ENCODE measurements at places on chromosomes 16 and 17.

GRCh38 chr17:44198721-44199552 is 747 bp downstream of the ATXN7L3 start:
- DNase-seq = peak; percentile 67

GRCh38 chr17:6894206-6894528 is 62.6 kb upstream of the TEKT1 start:
- DNase-seq = peak; percentile 15

GRCh38 chr16:1221628-1222552 is 3.2 kb downstream of the TPSG1 start:
- DNase-seq = no peak

DNA sequence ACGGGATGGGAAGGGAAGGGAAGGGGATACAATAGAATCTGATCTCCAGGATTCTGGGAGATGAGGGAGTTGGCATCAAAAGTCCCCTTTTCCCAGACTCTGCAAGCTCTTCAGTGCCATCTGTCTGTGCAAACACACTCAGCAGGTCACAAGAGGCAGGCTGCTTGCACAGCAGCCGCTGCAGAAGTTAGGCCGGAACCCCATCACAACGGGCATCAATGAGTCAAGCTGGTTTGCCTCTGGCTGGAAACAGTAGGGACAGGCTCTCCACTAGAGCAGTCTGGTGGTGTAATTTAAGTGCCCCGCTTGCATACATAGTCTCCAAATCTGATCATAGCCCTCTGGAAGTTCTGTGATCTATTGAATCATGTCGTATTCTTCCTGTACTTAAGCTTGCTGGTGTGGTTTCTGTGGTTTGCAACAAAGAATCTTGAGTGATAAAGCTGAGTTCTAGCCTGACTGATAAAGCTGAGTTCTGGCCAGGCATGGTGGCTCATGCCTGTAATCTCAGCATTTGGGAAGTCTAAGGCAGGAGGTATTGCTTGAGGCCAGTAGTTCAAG is 33.7 kb upstream of the KDM8 start:
- DNase-seq = peak; percentile 72

DNA sequence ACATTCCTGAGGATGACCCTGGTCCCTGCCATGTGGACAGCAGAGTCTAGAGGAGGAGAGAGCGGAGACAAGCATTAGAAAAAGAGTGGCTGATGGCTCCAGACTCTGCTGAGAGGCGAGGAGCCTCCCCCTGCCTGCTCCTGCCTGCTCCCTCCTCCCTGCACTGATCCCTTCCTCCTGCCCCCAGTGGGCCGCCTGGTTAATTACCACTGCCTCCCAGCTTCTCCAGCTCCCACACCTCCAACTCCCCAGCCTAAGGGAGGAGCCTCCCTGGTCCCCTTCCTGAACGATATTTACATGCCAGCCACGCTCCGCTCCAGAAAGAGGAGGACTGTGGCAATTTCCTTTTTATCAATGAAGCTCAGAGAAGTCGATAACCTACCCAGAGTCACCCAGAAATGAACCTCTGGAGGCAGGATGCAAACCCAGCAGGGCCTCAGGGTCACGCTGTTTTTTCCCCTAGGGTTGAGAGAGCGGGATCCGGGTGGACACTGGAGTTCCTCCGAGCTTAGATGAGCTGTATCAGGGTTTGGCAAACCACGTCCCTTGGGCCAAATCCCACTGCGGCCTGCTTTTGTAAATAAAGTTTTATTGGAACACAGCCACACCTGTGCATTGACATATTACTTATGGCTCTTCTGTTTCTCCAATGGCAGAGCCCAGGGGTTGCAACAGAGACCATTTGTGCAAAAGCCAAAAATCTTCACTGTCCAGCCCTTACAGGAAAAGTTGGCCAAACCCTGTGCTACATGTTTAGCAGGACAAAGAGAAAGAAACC is 27.1 kb upstream of the JPH3 start:
- no peak for DNase-seq

- DNase-seq = peak; percentile 45
These were observed 11.9 kb upstream of the COL1A1 start for GRCh38 chr17:50213026-50214022.

- no peak for DNase-seq
These were observed 17.0 kb downstream of the LSM12 start for GRCh38 chr17:44049294-44050060.

- DNase-seq = no peak
These were observed 38.2 kb downstream of the MARF1 start for GRCh38 chr16:15604460-15605440.

GRCh38 chr16:87382023-87382785 is 1.4 kb downstream of the FBXO31 start:
- DNase-seq = no peak

DNA sequence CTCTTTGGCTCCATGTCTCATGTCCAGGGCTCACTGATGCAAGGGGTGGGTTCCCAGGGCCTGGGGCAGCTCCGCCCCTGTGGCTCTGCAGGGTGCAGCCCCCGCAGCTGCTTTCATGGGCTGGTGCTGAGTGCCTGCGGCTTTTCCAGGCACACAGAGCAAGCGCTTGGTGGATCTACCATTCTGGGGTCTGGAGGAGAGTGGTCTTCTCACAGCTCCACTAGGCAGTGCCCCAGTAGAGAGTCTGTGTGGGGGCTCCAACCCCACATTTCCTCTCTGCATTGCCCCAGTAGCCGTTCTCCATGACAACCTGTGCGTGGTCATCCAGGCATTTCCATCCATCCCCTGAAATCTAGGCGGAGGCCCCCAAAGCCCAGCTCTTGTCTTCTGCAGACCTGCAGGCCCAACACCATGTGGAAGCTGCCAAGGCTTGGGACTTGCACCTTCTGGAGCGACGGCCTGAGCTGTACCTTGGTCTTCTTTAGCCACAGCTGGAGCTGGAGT is 5.2 kb downstream of the IL32 start:
- peak; percentile 55 for DNase-seq

DNA sequence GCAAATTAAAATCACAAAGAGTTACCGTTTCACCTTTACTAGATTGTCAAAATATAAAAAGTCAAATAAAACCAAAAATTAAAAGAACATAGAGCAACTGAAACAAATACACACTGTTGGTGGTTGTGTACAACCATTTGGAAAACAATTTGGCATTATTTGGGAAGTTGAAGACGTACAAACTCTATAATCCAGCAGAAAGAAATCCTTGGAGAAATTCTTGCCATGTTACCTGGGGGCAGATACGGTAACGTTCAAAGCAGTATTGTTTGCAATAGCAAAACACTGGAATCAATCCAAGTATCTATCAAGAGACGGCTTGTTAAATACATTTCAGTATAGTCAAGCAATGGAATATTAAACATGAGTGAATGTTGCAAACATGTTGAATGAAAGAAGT is 56.7 kb downstream of the TBX4 start:
- no peak for DNase-seq

- no peak for DNase-seq
These were observed 6.9 kb downstream of the TSC2 start for GRCh38 chr16:2054543-2055245.

DNA sequence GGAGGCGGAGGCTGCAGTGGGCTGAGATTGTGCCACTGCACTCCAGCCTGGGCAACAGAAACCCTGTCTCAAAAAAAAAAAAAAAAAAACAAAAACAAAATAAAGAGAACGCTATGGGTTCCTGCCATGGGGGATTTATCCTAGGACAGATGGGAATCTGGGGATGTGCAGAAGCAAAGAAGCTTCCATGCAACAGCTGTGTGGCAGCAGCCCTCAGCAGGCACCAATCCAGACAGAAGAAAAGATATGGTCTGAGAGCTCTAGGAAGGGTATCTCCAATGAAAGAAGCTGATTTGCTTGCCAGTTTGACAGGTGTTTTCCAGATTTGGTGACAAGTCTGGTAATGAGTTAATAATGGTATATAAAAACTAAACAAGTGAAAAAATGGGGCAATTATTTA is 11.6 kb downstream of the MYO19 start:
- DNase-seq = no peak

DNA sequence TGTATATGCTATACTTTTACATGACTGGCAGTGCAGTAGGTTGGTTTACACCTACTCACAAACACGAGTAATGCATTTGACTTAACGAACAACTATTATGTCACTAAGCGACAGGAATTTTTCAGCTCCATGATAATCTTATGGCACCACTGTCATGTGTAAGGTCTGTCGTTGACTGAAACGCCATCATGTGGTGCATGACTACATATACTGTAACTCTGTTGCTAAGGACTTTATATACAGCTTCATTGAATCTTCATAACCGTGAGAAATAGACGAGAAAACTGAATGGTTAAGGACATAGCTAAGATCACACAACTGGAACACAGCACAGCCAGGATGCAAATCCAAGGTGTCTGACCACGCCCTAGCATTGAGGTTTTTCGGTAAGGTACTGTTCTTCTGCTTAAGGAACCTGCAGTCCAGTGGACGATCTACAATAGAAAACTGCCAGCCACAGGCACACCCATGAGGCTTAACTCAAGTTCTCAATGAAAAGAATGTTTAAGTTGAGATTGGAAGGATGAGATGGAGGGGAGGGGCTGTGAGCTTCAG is 3.3 kb downstream of the CFAP20 start:
- peak; percentile 12 for DNase-seq

DNA sequence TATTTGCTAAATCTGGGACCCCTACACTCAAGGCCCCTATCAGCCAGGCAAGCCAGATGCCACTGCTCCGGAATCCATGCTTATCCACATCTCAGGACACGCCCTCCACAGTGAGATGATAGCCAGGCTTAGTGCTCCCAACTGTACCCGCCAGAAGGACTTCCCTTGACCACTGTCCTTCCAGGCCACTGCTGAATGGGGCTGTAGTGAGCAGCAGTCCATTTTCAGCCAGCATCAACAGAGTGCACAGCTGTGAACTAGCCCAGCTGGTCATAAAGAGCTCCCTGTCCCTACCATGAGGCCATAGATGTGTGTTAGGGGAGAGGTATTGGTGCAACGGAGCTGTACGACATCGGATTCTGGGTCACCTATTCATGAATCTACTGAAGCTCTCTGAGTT is 13.0 kb upstream of the MED9 start:
- DNase-seq = no peak

GRCh38 chr17:78759203-78759968 is 22.7 kb downstream of the CYTH1 start:
- peak; percentile 89 for DNase-seq

GRCh38 chr16:87789437-87790291 is 23.9 kb upstream of the KLHDC4 start:
- DNase-seq = no peak

DNA sequence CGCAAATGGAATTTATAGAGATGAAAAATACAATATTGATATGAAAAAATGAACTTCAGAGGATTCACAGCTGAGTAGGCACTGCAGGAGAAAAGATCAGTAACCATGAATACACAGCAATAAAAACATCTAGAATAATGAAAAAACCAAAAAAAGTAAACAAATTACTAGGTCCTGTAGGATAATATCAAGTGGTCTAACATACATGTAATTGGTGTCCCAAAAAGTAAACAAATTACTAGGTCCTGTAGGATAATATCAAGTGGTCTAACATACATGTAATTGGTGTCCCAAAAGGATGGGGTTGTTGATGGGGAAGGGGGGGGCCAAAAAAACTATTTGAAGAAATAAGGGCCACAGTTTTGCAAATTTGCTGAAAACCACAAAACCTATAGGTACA is 43.4 kb downstream of the ZNF18 start:
- DNase-seq = no peak

Data from CD4-positive, alpha-beta T cell treated with Interleukin-10 for 1 hour (primary cell).